ENCODE measurements at places on chromosomes 13 and 19. TPM values are rescaled to one million over a fixed set of nuclear protein-coding genes. Genes with fewer than 3 reads are reported as not detected.

EFNB2 gene
- 0.44 TPM for total RNA-seq

MBD3L2 gene
- total RNA-seq: not detected

SYNGR4 gene
- 0.61 TPM for total RNA-seq

ZNF606 gene
- 6.4 TPM for total RNA-seq

ZNF296 gene
- 4.7 TPM for total RNA-seq

UQCRFS1 gene
- 40.3 TPM for total RNA-seq

SMAD9 gene
- total RNA-seq: 0.08 TPM

ICAM5 gene
- total RNA-seq: 1.9 TPM

PGLYRP1 gene
- not detected for total RNA-seq
